ENCODE measurements at places on chromosomes 1 and 21. TPM values are rescaled to one million over a fixed set of nuclear protein-coding genes. Genes with fewer than 3 reads are reported as not detected.

GRCh38 chr1:204398197-204399125, 13.2 kb downstream of the PPP1R15B start:
- DNase-seq: peak; percentile 90

The PGLYRP3 gene
- total RNA-seq: not detected

The SLC41A1 gene
- 19.5 TPM for total RNA-seq

GRCh38 chr1:84382127-84382526, 16.2 kb upstream of the DNASE2B start:
- DNase-seq: no peak

DNA sequence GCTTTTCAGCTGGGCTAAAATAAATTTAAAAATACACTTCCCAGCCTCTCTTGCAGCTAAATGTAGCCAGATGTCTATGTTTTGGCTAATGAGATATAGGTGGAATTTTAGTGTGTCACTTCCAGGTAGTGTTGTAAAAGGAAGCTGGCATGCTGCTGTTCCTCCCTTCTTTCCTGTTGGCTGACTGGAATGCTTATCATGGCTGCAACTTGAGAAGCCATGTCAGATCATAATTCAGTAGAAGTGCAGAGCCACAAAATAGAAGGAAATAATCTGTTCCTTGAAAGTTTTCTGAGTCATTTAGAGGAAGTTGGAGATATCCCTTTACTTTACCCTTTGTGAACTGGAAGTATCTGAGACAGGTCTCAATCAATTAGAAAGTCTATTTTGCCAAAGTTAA, 10.9 kb upstream of the RBM15 start:
- DNase-seq: no peak

The TCHH gene
- total RNA-seq: 0.24 TPM

The CD1C gene
- not detected for total RNA-seq

The KRTCAP2 gene
- 162 TPM for total RNA-seq

DNA sequence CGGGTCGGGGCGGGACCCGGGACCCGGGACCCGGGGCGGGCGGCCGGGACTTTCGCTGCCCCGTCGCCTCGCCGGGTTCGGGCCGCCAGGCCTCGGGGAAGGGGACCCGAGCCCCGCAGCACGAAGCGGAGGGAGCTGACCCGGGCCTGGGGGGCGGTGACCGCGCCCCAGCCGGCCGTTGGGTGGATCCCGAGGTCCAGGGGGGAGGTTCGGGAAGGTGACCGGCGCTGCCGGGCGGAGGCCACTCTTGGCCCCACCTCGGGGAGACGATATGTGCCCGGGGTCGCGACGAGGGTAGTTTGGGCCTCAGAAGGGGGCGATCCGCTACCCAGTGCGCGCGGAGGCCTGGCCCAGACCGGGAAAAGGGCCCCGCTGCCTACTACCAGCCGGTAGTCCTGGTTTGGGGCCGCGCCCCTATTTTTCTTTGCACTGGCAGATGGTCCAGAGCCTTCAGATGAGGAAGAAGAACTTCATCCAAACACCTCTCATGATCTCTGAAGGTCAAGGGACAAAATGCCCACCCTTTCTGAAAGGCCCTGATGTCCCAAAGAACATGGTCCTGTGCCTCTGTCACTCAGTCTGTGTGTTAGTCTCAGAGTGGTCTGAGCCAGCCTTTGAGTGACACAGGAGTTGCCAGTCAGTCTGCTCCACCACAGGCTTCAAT, 766 bp downstream of the AGO4 start:
- DNase-seq: peak; percentile 14

The UBXN10 gene
- total RNA-seq: not detected

The SH3D21 gene
- 2.9 TPM for total RNA-seq

- DNase-seq: no peak
Observed at GRCh38 chr1:28157894-28158293, 18.6 kb downstream of the PTAFR start.

DNA sequence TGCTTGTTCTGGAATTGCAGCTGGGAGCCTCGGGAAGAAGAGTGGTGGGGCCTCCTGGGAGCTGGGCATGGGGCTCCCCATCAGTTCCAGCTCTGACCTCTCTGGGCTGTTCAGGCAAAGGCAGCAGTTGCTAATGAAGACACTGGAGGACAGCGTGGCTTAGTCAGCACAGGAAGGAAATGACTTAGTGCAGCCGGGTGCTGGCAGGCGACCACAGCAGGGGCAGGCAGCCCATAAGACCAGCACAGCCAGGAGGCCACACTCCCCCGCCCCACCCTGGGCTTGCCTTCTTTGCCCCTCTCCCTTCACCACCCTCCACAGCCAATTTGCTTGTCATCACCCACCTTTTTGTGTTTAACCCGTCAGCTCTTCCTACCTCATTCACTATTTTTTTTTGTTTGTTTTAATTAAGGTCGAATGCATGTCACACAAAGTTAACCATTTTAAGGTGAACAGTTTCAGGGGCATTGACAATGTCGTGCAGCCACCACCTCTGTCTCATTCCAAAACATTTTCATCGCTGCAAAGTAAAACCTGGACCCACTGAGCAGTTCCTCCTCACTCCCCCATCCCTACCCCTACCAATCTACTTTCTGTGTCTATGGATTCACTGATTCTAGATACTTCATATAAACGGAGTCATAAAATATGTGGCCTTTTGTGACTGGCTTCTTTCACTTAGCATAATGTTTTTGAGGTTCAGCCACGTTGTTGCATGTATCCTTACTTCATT, 10.9 kb downstream of the OLIG2 start:
- DNase-seq: no peak

DNA sequence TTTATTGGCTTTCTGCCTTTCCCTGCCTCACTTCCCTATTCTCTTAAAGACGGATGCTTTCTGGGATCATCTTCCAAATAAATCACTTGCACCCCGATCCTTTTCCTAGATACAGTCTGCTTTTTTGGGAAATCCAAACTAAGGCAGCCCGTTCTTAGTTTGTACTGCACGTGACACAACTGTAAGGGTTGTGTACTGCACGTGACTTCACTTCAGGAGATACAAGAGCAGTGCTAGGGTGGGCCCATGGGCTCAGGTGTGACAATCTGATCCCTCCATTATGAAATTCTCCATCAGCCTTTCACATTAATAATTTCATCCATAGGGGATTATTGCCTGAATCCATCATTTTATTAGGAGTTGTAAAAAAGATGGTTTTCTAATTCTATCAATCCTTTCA, 33.8 kb upstream of the SPOCD1 start:
- no peak for DNase-seq

DNA sequence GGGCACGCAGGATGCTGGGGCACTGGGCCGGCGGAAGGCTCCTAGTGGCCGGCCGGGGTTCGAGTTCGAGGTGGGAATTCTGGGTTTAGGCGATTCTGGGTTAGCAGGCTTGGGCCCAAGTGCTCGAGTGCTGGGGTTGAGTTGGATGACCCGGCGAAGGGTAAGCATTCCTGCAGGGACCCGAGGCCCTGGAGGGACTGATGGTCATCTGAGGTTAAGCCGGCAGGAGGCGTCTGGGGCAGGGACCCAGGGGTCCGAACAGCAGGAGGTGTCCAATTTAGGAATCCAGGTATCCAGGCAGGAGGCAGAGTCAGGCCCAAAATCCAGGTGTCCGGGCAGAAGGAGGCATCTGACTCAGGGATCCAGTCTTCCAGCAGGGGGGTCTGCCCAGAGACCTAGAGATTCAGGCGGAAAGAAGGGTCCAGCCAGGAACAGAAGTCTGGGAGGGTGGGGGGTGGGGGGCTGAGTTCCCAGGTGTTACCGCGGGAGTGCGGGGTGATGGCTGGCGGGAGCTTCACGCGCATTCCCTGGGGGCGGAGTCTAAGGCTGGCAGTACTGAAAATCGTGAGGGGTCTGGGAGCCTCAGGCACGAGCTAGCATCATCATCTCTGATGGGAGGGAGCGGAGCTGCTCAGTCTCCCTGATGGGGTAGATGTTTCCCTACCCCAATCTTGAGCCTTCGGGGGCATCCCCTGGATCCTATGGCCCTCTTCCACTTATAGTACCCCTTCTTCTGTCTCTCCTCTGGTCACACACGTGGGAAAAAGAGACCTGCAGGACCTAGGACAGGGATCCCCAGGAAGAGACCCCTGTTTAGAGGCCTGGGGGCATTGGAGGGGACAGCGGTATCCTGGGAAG, 585 bp downstream of the GPR3 start:
- no peak for DNase-seq

DNA sequence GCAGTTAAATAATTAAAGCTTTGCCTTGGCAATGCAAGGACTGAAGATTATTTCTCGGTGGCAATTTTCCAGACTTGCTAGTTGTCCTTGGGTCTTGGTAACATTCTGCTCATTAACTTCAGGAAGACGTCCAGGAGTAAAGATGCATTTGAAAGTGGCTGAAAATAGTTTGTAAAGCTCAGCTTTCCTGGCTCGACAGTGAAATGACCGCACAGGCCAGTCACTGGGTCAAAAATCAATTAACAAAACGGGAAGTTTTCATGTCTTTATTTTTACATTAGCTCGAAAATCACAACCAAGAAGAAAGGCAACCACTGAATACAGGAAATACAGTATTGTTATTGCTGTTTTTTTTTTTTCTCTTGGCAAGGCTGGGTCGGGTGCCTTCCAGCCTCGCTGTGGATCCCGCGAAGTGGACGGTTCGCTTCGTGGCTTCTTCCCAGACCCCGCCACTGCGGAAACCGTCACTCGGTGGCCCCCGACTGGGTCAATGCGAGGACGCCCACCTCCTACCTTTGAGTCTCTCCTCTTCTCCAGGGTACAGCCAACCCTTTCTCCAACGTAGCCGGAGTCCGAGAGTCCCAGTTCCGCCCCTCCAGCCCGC, 479 bp upstream of the SNX7 start:
- no peak for DNase-seq

GRCh38 chr1:25520446-25521061, 22.9 kb upstream of the LDLRAP1 start:
- DNase-seq: peak; percentile 68

GRCh38 chr1:117389779-117390178, 22.5 kb downstream of the MAN1A2 start:
- no peak for DNase-seq

DNA sequence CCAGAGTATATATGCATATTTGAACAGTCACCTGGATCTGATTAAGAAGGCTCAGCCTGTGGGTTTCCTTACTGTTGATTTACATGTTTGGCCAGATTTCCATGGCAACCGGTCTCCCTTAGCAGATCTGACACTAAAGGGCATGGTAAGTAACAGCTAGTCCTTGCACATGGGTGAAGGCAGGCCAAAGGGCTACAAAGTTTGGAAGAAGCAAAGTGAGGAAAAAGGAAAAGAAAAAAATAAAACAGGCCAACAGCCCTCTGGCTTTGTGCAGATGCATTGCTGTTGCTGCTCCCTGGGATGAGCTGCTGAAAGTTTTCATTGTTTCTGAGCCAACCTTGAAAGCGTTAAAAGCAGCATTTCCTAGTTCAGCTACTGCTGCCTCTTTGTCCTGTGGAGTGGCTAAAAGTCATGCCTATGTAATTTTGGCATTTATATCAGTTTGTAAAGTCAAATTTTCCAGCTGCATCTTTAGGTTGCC, 176.5 kb upstream of the HOOK1 start:
- DNase-seq: peak; percentile 33

GRCh38 chr1:53145051-53145600, 2.7 kb upstream of the SLC1A7 start:
- DNase-seq: no peak

DNA sequence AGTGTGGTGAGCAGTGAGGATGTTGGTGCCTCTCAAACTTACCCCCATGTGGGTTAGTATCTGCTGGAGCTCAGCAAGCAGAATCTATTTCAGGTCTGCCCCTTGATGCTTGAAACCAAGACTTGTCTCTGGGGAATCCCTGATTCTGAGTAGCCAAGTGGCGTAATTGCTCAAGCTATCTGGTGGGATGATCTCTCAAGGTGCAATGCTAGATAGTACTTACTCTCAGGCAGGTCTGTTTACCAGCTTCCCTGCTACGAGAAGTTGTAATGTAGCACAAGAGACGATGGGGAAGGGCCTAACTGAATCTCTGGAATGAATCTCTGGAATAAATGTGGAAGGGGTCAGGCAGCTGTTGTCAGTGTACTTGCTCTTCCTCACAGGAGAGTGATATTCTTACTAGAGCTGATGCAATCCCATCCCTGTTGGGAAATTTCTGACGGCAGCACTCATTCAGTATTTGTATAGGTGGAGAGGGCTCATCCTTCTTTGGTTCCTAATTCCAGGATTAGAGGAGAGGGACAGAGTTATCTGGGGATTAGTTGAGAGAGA, 65.4 kb downstream of the MACF1 start:
- DNase-seq: no peak

The TNFRSF25 gene
- 0.97 TPM for total RNA-seq

The RPE65 gene
- total RNA-seq: not detected

The HTR1D gene
- total RNA-seq: 0.20 TPM

The VHLL gene
- total RNA-seq: not detected

The FBLIM1 gene
- total RNA-seq: 38.9 TPM

The DIO1 gene
- total RNA-seq: not detected

GRCh38 chr1:208767816-208768215, 523.6 kb upstream of the PLXNA2 start:
- no peak for DNase-seq
